ENCODE measurements at places on chromosomes 13 and 19.

DNA sequence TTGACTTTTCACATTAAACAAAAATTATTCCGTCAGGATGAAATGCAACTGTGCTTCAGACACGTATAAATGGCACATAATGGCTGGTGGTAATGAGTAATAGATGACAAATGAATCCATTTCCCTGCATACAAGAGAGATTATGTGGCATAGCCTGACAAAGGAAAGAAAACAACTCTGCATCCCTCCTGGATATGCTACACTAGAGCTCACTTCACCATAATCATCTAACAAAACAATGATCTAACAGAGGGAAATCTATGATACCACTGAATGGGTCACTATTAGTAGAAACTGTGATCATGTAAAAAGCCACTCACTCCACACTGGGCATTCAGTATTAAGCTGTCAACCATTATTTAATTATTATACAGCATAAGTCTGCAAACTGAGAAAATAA is 1498.4 kb downstream of the EFNB2 start:
- no peak for DNase-seq

- DNase-seq: no peak
Observed at GRCh38 chr13:33908116-33908515, 90.2 kb downstream of the RFC3 start.

GRCh38 chr19:55165952-55166529 is 372 bp downstream of the DNAAF3 start:
- peak; percentile 42 for DNase-seq

GRCh38 chr13:33087091-33087490 is 70.9 kb downstream of the KL start:
- DNase-seq: no peak

DNA sequence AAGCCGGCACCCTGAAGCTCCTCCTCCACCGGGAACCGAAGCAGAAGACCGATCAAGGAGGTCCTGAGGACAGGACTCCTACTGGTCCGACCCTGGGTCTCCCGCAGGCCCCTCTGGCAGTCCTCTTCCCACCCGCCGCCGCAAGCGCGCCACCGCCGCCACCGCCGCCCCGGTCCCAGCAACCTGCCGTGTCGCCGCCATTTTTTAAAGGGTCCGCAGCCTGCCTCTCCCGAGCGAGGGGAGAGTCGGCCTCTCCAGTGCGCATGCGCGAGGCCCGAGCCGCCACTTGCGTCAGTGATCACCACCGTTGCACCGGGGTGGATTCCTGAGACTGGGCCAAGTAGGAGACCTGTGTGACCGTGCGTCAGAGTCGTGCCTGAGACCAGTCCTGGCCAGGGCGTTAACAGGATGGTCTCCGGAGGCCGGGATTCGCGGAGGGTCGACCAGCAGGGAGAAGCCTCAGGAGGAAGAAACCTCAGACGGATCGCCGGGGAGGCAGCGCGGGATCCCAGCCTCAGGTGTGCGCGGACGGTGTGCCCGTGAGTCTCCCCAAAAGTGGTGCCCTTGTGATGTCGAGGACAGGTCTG is 51.6 kb downstream of the ZNF146 start:
- no peak for DNase-seq

DNA sequence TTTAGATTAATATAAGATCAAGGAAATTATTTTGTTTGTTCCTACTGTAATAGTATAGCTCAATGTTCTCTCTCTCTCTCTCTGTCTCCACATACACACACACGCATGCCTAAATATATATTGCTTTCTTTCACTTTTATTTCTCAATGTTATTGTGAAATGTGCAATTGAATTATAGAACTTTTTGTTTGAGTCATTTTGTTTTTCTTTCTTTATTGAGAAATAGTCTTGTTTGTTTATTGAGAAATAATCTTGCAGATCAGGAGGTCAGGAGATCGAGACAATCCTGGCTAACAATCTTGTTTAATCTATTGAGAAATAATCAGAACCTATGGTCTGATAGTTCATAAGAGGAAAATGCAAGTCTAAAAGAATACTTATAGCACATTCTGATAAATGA is 1581.3 kb downstream of the EFNB2 start:
- no peak for DNase-seq

DNA sequence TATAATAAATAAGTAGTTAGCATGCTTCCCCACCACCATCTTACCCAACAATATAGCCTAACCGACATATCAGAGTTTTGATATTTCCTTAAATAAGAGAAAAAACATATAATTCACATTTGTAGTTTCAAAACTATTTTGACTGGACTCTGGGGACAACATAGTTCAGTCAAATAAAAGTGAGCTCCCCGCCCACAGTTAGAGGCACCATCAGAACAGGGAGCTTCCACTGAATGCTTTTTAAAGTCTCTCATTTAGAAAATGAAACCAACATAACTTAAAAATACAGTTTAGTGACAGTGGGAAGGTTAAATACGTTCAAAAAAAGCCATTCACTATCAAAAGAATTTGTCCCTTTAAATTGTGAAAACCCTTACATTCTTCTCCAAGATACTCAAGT is 92.8 kb downstream of the EPSTI1 start:
- DNase-seq: no peak

DNA sequence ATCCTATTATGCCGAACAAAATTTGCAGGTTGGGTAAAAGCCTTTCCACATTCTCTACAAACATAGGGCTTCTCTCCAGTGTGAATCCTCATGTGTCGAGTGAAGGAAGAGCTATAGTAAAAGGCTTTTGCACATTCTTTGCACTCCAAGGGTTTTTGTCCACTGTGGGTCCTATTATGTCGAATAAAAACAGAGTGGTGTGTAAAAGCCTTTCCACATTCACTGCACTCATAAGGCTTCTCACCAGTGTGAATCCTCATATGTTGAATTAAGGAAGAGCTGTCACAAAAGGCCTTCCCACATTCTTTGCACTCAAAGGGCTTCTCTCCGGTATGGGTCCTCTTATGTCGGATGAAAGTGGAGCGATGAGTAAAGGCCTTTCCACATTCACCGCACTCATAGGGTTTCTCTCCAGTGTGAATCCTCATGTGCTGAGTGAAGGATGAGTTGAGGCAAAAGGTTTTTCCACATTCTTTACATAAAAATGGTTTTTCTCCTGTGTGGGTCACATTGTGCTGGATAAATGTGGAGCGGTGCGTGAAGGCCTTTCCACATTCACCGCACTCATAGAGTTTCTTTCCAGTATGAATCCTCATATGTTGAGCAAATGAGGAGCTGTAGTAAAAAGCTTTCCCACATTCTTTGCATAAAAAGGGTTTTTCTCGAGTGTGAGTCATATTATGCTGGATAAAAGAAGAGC is 13.6 kb downstream of the ZNF599 start:
- DNase-seq: no peak

DNA sequence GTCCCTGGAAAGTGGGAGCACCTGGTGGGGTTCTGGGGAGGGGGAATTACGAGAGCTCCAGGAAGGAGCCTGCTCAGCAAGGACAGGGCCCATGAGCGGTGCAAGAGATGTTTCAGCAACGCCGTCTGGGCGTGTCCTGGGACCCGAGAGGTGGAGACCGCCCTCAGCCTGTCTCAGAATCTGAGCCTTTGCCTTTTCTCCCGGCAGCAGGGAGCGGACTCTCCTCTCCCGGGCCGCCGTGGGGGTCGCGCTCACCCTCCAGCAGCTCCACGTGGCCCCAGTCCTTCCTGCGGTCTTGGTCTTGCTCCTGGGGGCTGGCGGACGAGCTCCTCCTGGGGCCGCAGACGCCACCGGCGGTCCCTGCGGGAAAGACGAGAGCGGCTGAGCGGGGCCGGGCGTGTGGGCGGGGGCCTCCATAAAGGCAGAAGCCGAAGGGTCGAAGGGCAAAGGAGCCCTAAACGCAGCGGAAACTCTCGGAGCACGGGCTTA is 714 bp downstream of the POLRMT start:
- peak; percentile 47 for DNase-seq
